NCI-H526 (cell line): ENCODE measurements at places on chromosomes 2 and 18.
A peak's percentile ranks its signal among the peaks of the same experiment; 100 is the strongest.

DNA sequence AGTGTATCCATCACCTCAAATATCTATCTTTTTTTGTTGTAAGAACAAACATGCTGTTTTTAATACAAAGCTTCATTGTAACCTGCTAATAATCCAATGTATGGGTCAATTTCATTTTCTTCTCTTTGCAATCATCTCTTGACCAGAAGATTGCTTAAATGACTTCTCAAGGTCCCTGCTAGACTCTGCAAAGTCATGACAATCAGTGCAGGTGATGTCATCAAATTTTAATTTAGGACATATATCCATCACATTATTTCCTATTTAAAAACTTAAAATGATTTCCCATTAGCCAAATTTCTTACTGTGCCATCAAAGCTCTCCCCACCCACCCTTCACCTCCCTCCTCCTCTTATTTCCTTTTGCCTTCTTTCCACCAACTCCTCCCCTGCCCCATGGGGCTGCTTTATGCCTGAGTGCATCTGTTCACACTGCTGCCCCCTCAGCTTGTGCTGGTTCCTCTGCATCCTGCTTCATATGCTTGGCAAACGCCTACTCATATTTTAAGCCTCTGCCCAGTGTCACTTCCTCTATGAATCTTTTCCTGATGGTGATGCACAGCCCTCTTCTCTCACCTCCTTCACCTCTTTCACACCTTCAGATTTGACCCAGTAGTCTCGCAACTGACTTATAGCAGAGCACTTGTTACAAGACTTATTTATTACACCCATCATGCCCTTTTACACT is 20.3 kb downstream of the PLEK start:
- no peak for DNase-seq

- no peak for DNase-seq
Observed at GRCh38 chr2:234308813-234309195, 188.1 kb downstream of the ARL4C start.

GRCh38 chr18:78511666-78512601 is 467.7 kb upstream of the SALL3 start:
- DNase-seq = no peak

DNA sequence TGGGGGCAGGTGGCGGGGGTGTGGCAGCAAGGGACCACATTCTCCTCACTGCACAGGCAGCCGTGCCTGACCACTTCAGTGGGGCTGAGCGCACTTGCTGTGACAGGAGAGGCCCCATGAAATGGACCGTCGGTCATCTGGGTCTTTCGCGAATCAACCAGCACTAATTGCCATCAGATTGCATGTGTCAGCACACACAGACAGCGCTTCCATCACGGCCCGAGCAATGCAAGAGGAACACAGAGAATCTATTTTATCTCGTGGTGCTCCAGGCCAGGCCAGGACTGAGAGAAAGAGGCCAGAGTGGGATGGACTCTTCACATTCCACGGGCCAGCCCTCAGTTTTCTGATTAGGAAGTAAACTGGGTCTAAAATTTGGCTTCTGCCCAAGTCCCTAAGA is 87.0 kb downstream of the EIPR1 start:
- no peak for DNase-seq

- DNase-seq = no peak
Observed at GRCh38 chr2:54634564-54635511, 88.6 kb upstream of the EML6 start.

DNA sequence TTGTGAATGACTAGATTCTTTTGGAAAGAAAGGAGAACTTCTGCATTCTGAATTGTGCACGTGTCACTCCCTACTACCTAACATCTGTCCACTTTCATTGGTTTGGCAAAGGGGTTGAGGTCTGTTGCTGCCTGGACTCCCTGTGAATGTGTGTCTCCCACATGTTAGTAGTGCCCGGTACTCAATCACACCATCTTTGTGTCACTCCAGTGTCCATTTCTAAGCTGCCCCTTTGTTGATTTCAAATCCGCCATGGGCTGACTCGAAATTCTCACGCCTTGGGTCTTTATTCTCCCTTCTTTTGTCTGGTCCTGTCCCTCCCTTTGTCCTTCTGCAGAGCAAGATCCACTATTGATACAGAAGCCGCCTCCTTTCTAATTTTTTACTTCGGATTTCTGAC is 7.5 kb downstream of the DPYSL5 start:
- DNase-seq = no peak

DNA sequence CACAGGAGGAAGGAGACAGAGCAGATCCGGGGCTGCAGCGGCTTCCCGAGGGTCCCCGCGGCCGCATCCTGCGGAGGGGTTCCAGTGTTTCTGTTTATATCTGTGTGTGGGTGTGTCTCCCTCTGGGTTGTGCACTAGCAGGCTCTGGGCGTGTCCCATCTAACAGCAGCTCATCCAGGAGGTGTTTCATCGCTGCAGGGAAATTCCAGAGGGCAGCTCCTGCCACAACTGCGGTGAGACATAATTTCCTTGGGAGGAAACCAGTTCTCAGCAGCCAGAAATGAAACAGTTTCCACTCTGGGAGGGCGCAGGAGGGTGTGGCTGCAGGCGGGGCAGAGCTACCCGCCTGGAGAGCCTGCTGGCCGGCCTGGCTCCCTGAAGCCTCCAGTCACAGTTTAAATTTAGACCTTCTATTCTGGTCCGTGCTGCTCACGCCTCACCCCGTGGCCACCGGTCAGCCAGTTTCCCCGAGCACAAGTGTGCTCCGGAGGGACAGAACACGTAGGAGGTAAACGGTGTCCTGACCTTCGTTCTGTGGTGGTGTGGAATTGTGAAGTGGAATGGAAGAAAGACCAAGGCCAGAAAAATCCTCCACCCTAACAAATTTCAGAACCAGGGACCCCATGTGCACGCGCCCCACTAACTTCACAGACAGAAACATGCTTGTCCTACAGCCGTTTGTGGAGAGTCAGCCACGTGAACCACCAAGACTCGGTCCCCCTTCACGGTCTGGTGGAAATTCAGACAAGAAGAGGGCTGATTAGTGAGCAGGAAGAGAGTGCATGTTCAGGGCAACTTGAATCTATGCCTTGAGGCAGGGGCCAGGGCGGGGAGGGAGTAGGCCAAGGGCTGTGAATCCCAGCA is 50.2 kb downstream of the TEX44 start:
- DNase-seq = peak; percentile 87

DNA sequence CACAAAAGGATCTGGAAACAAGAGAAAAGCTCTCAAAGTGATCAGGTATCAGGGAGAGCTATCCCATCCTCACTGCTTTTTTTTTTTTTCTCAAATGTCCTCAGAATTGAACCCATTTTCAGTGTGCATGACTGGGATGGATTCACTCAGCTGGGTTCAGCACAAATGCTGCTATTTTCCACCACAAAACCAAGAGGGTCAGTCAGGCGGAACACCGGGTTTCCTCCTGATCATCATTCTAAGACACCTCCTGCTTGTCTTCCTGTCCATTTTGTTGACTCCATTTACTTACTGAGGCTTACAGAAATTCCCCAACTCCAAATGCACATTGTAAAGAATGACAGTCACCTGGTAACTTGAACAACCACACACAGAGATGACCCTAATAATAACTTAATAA is 39.9 kb downstream of the CYRIA start:
- DNase-seq = no peak

DNA sequence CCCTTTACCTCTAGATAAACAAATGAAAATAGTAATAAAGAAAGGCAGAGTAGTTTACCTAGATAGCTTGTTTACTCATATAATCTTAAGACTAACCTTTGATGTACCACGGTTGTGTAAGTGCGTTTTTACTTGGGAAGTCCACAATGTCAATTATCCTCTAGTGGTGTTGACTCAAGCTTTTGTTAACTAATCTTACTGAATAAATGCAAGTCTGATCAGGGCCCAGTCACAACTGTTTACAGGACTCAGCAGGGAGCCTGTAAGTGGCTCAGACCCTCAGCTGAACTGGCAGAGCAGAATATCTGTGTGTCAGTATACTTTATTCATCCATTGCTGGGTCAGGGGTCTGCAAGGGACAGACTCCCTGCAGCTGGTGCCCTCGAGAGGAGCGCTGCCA is 98.1 kb upstream of the ACAA2 start:
- DNase-seq = no peak

DNA sequence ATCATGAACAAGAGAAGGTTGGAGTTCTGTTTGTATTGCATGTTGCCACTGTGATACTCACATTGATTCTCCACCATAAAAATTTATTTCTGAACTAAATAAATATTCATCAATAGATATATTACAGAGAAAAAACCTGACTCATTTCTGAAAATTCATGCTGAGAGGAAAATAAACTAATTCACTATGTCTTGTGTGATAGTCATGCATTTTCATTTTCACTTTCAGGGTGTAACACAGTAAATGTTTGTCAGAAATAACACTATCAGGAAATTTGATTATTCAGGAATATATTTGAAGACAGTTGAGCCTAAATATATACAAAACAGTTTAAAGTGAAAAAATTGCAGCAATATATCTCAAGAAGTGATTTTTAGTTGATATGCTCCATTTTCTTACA is 335.2 kb downstream of the KCNJ3 start:
- no peak for DNase-seq
